ENCODE measurements at places on chromosomes 4 and X. TPM values are rescaled to one million over a fixed set of nuclear protein-coding genes. Genes with fewer than 3 reads are reported as not detected.

DNA sequence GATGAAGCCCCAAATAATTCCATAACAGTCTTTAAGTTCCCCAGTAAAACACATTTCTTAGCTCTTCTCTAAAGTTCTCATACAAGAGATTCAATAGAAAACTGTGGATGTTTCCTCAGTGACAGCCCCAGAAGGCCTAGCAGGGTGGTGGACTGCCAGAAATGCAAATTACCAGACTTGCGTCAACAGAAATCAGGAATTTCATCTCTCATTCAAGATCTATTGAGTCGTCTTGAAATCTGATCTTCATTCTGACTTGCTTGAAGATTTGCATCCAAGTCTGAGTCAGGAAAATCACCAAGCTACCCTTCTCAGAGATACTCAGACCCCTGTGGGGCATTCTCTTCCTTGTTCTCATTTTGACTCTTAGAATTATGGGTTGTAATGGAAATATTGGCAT is 68.9 kb upstream of the NDP start:
- no peak for DNase-seq

GRCh38 chr4:167041524-167041923 is 192.8 kb downstream of the SPOCK3 start:
- DNase-seq: no peak

ZNF182 gene
- 11.7 TPM for polyA plus RNA-seq

FHIP1A gene
- 5.3 TPM for polyA plus RNA-seq

DNA sequence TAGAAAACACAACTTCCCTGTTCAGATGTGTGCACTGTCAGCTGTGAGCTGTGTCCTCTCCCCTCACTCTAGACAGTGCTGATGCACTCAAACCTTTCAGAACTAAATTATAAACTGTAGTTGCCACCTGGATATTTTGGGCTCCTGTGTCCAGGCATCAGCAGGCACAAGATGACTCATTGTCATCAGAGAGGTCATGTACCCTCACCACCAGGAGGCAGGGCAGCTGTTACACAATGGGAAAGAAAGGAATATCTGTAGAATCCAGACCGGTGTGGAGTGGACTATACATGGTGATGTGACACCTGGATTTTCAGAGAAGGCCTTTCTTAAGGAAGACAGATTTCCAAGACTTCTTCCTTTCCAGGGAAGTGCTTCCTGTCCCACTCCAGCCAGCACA is 854.4 kb upstream of the AGA start:
- DNase-seq: no peak

DNA sequence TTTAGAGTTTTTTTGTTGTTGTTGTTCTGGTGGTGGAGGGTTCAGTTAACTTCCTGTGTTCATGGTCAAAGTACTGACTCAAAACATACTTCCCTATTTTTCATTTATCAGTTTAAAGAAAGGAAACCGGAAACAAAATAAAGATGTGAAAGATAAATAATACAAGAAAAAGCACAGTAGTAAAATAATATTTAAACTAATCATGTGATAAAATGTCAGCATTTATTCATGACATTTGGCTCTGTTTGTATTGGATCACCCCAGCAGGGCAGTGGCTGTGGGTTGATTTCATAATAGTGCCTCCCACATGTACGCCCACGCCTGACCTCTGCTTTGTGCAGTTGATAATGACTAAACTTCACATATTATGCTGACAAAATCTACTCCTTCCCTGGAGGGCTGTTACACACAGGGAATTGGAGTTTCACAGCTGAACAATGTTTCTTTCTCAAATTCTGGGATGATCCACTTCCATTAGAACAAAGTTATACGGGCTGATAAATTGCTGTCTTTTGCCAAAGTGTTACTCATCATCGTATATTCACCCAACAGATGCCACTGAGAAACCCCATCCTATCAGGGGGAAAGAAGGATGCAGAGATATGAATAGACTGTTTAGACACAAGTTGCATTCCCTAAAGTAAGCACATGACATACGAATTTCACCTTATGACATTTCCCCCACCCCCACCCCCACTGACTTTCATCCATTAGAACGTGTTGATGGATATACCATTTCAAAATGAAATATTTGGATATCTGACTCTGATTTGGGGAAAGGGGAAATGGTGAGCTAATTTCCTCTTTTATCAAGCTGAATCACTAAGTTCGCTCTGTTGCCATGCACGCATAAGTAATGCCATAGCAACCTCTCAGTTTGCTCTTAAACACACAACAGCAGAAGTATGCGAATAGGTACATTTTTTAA is 48.3 kb downstream of the AMELX start:
- DNase-seq: no peak

All from right renal cortex interstitium (tissue), 3 donors.